ENCODE measurements at places on chromosomes 2 and 18.

GRCh38 chr2:102335871-102336366, 19.7 kb upstream of the IL18R1 start:
- DNase-seq, result no peak

- DNase-seq, result no peak
These were observed 15.1 kb downstream of the ACKR3 start for GRCh38 chr2:236584521-236585384.

DNA sequence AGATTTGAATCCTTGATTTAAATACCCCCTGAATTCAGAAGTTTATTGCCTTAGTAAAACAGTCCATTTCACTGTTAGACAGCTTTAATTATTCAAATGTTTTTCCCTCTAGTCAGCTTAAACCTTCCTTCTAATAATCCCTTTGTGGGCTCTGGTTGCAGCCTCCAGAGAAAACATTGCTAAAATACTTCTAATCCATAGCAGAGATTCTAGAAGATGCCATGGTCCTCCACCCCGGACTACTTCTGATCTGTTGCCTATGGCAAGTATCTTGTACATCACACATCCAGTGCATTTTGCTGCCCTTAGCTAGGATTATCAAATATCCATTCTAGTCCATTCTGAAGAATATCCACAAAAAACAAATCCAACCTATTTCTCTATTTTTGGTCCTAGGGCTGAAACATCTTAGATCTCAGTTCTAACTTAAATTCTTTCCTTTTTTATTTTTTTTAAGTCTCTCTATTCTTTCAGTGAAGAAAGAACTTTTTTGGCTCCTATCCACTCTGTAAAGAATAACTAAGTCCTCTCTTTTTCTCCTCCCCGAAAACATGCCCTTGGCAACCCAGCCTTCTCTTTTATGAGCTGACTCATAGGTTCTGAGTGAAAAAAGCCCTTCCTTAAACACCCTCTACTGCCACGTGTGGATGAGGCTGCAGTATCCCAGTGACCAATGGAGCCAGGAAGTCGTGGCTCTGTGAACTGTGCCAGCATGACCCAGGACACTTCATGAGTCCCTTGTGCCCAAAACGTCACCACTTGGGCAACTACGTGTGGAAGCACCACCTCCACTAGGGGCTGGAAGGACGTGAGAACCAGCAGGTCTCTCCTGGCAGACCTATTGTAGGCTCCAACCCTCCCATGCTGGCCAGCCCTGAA, 349.8 kb downstream of the TNS1 start:
- no peak for DNase-seq

GRCh38 chr18:26456070-26456491, 92.3 kb downstream of the KCTD1 start:
- DNase-seq, result no peak

GRCh38 chr18:13461469-13461868, 242.9 kb downstream of the LDLRAD4 start:
- no peak for DNase-seq

GRCh38 chr18:72768681-72769229, 99.0 kb downstream of the NETO1 start:
- no peak for DNase-seq

- DNase-seq, result no peak
These were observed 89.6 kb downstream of the MCFD2 start for GRCh38 chr2:46825939-46826568.

- no peak for DNase-seq
These were observed 27.2 kb upstream of the CDH2 start for GRCh38 chr18:28204154-28204553.

GRCh38 chr2:232024457-232024856, 62.9 kb downstream of the DIS3L2 start:
- no peak for DNase-seq

GRCh38 chr2:177026253-177026652, 186.3 kb upstream of the HNRNPA3 start:
- no peak for DNase-seq

GRCh38 chr2:70728128-70728527, 39.9 kb downstream of the ADD2 start:
- no peak for DNase-seq

DNA sequence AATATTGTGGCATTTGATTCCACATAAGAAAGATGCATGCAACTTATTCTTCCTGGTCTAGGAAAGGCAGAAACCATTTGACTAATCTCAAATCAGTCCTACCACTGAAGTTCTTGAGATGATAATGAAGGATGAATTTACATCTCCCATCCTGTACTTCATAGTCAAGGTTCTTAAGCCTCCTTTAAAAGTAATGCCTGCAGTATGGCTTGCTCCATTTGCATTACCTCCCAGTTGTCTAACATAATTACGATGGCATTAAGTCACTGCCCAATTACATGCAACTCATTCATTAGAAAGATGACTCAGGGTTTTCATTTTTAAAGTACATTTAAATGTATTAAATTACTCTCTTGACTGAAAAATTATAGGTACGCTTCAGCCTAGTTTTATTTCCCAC, 32.2 kb downstream of the THADA start:
- no peak for DNase-seq

DNA sequence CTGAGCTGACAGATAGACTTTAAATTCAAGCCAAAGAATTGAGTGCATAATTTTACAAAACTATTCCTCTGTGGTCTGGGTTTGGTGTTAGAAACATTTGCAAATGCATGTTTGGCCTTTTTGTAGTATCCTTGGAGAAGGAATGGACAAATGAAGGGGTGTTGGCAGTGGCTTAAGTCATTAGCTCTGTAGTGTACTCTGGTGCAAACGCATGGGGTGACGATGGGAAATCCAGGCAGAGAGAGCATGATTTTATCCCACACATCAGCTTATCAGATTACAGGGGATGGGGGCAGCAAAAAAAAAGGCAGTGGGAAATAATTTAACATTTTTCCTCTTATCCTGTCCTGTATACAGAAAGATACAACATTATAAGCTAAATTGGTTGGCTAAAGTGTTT, 320.6 kb downstream of the ZNF516 start:
- no peak for DNase-seq

DNA sequence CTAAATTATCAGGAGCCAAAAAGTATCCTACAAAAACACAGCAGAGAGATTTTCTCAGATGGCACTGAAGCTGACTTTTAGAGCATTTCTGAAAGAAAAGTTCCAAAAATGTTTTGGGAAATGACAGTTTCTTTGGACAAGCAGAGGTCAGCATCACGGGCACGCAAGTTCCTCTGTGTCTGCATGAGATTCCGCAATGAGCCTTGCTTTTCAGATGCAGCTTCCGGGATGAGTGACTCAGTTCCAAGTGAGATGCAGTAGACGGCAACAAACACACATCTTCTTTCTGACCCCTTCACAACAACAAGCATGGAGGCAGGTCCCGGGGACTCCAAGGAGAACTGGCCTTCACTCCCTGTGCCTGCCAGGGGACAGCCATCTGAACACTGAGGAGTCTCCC, 76.6 kb downstream of the EIPR1 start:
- no peak for DNase-seq

All from DMS153 (cell line).